Activated CD4-positive, CD25-positive, alpha-beta regulatory T cell (primary cell): ENCODE measurements at places on chromosomes 5 and 9.

- no peak for DNase-seq
Observed at GRCh38 chr5:143244000-143244736, 159.3 kb downstream of the NR3C1 start.

DNA sequence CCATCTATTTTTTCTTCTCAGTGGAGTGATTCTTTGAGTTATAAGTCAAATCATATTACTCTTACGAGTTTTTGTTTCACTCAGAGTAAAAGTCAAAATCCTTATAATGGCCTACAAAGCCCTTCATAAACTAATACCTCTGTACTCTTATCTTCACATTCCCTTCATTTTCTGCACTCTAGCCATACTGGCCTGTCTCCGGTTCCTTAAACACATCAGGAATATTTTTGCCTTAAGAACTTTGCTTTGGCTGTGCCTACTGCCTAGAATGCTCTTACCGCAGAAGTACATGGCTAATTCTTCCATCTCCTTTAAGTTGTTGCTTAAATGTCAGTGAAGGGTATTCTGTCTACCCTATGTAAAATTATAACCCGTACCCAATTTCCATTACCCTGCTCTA is 132.9 kb upstream of the GRHPR start:
- DNase-seq = no peak

- no peak for DNase-seq
Observed at GRCh38 chr5:56917534-56917933, 8.1 kb downstream of the SETD9 start.

DNA sequence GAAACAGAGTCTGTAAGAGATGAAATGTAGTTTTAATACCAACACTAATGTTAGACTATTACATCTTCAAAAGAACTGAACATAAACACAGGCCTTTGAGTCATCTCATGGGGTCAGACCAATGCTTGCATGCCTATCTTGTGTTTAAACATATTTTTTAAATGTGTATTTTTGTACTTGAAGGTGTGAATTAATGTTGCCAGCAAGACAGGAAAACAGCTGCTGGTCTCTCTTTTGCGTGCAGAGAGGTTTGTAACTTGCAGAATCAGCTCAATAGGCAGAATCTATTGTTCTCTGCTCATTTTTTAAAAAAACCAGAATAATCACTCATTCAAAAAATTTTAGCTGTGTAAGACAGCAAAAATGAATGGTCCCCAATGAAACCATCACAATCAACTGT is 180.2 kb downstream of the ALDH1A1 start:
- no peak for DNase-seq

DNA sequence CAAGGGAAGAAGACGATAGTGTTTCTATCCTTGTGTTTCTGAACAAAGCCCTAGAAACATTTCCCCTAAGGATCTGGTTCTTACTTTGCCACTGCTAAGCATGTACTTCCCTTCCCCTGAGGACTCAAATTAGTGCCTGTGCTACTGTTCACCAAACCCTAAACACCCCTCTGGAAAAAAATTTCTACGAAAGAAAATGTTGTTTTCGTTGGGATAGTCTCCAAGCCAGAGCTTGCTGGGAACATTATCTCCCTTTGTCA is 294.6 kb downstream of the BNC2 start:
- no peak for DNase-seq

- DNase-seq = no peak
Observed at GRCh38 chr9:23638837-23639426, 187.1 kb downstream of the ELAVL2 start.

DNA sequence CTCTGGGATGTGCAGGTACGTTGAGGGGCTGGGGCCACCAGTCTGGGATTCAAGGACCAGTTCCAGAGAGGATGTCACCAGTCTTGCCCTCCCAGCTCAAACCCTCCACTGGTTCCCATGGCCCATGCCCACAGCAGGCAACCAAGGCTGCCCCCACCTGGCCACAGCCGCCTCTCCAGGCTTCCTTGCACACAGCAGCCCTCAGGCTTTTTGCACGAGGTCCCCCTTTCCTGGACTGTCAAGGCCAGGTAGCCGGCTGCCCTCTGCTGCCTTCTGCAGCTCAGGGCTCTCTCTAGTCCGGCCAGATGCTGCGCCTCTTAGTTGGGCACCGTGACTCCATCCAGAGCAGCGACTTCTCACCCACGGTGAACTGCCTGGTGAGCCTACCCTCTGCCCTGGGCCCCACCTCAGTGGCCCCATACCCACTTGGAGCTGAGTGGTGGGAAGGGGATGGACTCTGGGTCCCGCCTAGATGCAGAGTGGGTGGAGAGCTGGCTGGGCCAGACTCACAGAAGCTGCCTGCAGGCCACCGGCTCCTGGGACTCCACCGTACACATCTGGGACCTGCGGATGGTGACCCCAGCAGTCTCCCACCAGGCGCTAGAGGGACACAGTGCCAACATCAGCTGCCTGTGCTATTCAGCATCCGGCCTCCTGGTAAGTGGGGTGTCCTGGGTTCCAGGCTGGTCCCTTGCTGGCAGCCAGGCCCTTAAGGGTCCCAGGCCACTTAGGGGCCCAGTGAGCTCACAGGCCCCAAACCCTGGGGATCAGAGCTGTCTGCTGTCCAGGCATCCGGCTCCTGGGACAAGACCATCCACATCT is 2.9 kb downstream of the WDR38 start:
- no peak for DNase-seq

- no peak for DNase-seq
Observed at GRCh38 chr9:20624201-20625002, 2.1 kb upstream of the MLLT3 start.

DNA sequence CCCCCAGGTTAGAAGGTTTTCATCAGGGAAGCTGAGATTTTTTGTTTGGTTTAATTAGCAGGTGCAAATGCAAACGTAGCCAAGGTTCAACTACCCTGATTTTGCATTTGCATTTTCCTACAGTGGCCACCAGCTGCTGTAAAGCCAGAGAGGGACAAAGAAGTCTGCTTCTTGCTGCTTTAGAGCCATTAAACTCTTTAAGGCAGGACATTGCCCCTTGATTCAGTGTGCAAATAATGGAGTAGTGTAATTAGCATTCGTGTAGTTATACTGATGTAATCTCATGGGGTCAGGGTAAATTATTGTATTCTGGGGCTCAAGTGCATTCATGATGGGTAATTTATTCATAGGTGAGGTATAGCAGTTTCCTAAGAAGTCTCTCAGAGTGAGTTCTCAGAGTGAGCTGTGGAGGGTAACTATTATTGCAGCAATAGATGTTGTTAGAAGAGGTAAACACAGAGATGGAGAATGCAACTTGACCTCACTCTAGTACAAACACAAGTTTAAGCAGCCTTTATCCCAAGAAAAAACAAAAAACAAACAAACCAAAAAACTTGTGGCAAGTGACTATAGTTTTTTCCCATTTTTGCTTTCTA is 526.5 kb downstream of the KIF4B start:
- DNase-seq = no peak

DNA sequence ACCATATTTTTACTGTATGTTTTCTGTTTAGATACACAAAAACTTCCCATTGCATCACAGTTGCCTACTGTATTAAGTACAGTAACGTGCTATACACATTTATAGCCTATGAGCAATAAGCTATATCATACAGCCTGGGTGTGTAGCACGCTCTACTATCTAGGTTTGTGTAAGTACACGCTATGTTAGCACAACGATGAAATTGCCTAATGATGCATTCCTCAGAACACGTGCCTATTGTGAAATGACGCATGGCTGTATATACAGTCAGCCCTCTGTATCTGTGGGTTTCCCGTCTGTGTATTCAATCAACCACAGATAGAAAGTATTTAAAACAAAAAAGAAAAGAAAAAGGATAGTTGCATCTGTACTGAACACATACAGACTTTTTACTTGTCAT is 64.2 kb downstream of the SGCD start:
- DNase-seq = no peak

DNA sequence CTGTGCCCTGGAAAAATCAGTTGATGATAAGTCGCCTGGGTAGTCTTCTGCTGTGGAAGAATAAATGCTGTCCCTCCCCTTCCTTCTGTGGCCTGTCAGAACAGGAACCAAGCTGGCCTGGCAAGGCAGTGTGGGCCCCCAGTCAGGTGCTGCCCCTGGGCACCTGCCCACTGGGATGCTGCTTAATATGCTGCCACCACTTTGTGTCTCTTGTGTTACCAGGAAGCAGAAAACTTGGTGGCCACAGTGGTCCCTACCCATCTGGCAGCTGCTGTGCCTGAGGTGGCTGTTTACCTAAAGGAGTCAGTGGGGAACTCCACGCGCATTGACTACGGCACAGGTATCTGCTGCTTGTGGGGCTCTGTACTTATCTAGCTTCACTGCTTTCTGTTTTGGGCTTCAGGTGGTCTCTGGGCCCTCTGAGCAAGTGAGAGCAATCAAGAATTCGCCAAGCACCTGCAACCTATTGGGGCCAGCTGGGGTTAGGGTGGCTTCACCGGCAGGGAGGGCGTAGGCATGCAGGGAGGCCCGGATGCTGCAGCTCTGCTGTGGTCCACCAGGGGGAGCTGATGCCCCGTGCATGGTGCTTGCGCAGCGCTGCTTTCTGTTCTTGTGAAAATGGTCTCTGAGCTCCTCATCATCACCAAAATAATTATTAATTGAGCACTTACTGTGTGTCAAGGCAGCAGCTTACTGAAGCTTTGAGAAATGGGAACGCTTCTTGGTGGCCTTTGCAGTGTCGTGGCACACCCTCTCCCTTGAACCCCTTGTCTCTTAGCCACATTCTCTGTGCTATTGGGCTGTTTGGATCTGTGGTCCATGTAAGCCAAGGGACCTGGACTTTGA is 20.3 kb downstream of the PTPA start:
- DNase-seq = peak; percentile 75

DNA sequence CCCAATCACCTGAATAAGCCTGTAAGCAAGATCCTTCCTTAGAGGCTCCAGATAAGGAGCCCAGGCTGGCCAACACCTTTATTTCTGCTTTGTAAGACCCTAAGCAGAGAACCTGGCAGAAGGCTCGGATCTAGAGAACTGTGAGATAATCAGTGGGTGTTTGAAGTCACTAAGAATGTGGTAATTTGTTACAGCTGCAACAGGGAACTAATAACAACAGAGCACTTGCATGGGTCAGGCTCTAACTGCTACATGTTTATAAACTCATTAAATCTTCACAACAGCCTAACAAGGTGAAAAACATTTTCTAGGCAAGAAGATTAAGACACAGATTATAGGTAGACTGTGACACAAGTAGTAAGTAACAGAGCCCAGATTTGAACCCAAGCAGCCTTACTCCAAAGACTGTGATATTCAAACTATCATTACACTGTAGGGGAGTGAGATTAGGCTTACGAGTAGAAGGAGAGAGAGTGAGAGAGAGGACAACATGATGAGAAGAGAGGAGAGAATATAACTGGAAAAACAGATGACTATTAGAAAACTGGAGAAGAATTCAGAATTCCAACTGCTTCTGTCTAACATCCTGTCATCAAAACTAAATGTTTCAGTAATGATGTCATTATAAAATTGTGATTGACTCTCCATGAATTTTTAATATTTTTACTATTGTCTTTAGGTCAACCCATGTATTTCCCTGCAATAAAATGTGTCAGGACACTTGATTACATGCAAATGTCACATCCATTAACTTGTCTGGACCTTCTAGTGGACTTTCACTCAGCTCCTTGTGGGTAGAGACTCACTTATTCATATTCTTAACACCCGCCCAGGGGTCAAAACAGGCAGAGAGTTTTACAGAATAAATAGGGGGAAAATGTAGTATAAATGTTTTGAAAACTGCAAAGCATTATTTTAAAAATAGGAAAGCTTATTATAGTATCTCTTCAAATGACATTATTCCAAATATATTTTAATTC is 290.9 kb upstream of the RGMB start:
- no peak for DNase-seq

DNA sequence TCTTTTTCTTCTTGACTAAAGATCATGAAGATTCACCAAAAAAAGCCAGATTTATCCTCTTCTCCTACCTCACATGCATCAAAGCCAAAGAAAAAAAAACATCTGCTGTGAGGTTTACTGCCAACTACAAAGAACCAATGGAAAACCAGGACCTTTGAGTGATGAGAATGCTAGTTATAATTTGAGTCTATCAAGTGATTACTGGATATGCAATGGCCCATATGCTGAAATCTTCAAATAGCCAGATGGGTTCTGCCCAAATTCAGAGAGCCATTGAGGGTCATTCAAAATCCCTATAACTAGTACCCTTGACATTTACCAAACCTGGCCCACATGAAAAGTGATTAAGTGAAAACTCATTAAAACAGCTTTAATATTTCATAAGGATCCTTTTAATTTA is 78.4 kb upstream of the ACO1 start:
- no peak for DNase-seq

- no peak for DNase-seq
Observed at GRCh38 chr9:84411683-84412267, 71.2 kb upstream of the SLC28A3 start.

GRCh38 chr9:109328978-109329637 is 8.2 kb upstream of the EPB41L4B start:
- no peak for DNase-seq

DNA sequence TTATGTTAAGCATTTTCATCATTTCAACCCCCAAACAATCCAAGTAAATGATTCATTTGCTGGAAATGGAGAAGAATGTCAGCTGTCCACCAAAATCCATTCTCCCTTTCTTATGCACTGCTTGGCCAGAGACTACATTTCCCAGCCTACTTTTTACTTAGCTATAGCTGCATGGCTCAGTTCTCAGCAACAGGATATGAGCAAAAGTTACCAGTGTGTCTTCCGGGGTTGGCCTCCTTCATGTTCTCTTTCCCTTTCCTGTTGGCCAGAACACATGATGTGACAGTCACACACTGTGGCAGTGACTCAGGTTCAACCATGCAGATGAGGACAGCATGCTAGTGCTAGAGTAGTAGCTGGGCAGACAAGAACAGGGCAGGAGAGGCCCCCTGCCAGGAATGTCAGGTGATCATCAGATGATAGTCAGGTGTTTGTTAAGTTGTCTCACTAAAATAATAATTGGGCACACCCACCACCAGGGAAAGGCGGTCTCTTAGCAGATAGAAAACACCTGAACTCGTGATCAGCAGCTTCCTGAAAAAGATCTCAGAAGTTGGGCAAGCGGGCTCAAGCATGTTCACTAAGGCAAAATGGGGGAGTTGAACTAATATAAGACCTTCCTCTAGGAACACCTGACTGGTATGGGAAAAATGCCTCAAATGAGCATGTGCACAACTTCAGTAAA is 12.2 kb downstream of the GPR150 start:
- DNase-seq = peak; percentile 19

DNA sequence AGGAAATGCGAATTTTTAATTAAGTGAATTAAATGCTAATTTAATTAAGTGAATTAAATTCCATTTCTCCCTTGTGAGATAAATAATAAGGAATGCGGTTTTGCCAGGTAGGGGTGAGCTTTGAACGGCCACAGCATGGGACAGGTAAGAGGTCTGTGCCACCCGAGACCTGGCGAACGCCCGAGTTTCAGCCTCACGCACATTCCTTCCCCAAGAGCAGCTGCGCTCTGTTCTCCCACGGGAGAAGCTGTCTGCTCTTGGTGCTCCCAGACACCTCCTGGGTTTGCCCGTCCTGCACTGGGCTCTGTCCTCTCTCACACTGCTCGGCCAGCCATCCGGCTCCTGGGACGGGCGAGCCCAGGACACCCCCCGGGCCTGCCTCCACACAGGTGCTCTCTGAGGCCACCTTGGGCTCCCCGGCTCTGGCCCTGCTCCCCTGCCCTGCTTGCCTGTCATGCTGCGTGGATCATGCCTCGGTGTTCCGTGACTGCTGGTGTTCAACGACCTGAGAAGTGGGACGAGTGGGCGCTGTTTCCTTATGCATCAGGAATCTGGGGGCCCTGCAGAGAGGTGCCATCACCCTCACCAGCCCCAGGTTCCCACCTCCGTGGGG is 13.7 kb upstream of the CAMSAP1 start:
- DNase-seq = no peak

GRCh38 chr5:169339869-169340268 is 38.9 kb upstream of the SLIT3 start:
- DNase-seq = no peak

- DNase-seq = no peak
Observed at GRCh38 chr9:86424251-86424891, 70.2 kb upstream of the TUT7 start.
